ENCODE measurements at places on chromosomes 3 and 15.

GRCh38 chr15:41377978-41378377 lies 24.3 kb downstream of the NDUFAF1 start:
- DNase-seq = no peak

GRCh38 chr15:77672135-77672534 lies 39.4 kb upstream of the LINGO1 start:
- no peak for DNase-seq

DNA sequence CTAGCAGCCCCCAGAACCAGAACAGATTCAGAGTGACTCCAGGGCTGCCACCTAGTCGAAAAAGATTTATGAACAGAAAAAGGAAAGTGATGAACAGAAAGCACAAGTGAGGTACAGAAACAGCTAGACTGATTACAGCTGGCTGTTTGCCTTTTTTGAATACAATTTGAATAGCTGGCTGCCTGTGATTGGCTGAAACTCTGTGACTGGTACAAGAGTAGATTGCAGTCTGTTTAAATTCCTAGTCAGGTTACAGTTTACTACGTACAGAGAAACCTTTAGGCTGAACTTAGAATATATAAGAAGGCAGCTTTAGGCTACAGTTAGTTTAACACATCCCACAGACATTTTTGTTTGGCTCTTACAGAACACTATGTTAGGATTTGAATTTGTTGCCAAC lies 10.0 kb downstream of the CCDC13 start:
- no peak for DNase-seq

- DNase-seq = no peak
Measured at GRCh38 chr15:100691321-100691720, 88.9 kb downstream of the ASB7 start.

- DNase-seq = peak; percentile 96
Measured at GRCh38 chr3:62718011-62718410, 157.2 kb downstream of the CADPS start.

DNA sequence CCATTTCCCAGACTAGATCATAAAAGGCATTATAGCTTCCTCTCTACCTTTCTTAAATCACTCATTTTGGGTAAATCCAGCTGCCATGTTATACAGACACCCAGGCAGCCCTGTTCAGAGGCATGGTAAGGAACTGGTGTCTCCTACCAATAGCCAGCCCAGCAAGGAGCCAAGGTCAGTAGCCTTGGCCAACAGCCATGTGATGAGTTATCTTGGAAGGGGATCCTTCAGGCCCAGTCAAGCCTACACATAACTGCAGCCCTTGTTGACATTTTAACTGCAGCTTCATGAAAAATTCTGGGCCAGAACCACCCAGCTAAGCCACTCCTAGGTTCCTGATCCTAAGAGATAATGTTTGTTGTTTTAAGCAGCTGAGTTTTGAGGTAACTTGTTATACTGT lies 29.0 kb upstream of the ZMAT3 start:
- no peak for DNase-seq

DNA sequence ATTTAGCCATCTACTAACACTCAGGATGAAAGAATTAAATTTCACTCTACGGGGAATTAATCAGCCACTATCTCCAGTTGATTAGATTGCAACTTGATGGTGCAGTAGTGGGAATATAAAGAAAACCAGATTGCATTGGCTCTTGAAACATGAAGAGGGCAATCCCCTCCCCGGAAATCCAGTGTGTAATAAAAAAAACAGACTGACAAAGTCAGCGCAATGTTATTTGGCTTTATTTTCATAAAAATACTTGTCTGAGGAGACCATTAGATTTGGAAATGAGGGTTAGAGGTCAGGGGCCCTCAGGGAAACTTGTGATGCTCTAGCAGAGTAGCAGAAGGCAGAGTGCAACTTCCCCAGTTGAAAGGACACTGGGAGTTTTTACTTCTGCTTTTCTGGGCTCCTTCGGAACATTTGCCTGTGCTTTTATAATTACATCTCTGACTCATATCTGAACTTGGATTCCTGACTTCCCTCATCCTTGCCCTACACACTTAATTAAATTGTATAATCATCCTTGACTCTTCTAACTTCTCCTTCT lies 326.8 kb downstream of the TUSC7 start:
- DNase-seq = no peak

DNA sequence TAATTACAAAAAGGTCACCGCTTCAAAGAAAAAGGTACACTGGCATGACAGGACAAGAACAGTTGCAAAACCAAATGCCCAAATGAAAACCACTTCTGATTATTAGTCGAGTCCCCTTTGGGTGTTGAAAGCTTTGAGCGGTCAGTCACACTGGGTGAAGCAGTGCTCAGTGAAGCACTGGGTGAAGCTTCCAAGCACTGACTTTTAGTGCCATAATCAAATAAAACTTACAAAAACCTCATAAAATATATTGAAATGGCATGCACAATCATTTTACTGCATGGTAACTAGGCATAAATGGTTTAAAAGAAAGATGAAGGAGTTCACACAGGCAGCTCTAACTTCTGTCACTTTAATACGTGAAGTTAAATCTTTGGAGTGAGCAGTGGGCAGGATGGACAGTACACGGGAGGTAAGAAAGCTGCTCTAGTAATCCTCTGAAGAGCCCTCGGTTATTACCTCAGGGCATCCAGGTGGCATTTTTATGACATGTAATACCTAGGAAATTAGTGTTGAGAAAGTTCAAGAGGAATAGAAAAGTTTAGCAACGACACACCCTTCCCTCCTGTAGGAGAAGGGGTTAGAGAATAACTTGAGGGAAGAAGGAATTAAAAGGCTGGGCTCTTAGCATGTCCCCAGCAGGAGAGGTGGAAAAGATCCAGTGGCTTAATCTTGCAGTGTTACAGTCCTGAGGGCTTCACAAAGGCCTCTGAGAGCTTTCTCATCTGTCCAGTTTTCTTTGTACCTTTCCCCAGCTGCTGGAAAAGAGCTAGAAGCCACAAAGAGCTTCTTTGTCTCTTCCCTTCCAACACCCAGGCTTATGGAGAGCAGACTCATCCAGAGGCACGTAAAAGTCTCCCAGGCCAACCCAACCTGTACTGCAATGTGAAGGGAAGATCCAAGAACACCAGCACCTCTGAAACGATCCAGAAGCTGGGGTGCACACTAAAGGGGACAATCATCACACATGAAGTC lies 64.9 kb upstream of the MYO5C start:
- DNase-seq = peak; percentile 41
